ENCODE measurements at places on chromosomes 2 and 18. TPM values are rescaled to one million over a fixed set of nuclear protein-coding genes. Genes with fewer than 3 reads are reported as not detected.

DNA sequence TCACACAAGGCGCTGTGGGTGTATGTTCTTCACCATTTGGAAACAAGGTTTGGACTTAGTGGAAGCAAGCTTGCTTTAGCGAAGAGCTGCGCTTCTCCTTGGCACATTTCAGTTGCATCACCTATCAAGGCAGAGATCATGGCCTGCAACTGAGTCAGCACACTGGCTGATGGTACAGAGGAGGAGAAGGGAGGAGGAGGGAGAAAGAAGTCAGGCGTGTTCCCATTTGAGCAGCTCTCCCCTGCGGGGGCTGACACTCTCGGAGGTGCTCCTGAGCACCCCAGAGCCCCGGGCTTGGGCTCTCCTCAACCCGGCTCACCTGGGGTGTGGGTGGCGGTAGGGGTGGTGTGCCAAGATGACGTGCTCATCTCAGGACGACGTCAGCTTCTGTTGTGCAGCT is 6.0 kb upstream of the SERPINB5 start:
- no peak for DNase-seq

DNA sequence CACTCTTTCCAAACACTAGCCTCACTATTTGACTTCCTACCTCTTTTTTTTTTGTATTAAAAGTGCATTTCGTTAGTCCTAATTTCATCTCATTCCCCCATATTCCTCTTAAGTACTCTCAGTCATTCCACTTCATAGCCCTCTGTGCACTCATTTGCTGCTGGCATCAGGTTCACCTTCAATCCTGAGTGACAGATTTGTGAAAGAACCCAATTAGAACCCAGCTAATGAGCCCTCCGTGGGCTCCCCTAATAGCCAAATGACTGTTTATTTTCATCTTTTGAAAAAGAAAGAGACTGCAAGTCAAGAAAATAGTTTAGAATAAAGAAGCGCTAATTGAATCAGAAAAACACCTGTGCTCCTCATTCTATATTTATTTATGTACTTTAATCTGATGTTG is 512.1 kb upstream of the LRATD1 start:
- no peak for DNase-seq

DNA sequence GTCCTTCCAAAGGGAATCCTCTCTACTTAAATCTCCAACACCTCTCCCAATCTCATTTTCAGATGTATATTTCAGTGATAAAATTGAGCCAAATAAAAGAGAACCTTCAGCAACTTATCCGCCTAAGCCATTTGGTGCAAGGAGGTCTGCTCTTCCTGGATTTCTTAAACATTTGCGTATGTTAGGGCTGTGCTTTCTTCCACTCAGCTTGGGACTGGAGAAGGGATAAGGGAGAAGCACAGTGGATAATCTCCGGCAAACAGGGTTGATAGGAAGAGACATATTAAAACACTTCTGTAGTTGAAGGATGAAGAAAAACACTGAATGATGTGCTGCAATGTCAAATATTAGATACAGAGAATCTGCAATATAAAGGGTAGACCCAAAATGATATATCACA is 796.2 kb downstream of the KCNJ3 start:
- DNase-seq = no peak

DLX1 gene
- 0.17 TPM for total RNA-seq

DNA sequence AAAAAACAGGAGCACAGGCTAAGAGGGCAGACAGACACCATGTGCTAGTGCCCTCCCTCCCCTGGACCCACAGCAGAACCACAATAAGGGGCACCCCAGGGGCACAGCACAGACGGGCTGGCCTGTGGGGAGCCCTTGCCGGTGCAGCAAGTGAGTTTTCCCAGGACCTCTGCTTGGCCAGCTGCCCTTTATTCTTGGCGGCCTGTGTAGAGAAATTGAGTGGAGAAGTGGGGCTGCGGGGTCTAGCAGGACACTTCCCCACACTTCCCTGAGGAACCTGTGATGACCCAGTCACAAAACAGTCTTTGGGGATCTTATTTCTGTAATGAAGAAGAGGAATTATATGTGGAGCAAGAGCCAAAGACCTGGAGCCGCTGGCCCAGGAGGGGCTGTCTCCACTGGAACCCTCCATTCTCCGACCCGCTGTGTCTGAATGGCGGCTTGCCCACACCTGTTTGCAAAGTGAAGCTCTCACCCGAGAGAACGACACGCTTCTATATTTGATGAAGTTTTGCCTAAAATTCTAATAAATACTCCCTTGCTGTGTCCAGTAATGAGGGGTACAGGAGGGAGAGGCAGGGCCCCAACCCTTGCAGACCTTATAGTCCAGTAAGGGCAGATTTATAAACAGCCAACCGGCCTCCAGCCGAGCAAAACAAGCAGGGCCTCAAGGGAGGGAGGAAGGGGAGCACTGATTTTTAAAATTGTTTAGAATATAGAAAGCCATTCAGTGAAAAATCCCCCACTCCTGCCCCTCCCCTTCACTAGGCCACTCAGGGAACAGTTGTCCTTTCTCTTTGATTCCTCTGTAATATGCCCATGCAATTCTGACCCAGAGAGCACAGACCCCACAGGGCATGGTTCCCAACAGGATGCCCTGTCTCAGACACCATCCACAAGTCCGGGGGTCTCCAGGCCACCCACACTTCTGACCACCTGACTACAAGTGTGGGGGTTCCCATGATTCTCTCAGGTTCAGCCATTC is 44.7 kb upstream of the SNED1 start:
- no peak for DNase-seq

ADD2 gene
- total RNA-seq = 0.21 TPM

SERPINB3 gene
- total RNA-seq = not detected

GRCh38 chr2:25000503-25001324 is 29.0 kb upstream of the DNAJC27 start:
- DNase-seq = no peak

- no peak for DNase-seq
Observed at GRCh38 chr2:98912221-98912851, 23.7 kb downstream of the CRACDL start.

GRCh38 chr2:143468341-143468888 is 339.2 kb downstream of the ARHGAP15 start:
- no peak for DNase-seq

DNAH6 gene
- total RNA-seq = 1.3 TPM

DNA sequence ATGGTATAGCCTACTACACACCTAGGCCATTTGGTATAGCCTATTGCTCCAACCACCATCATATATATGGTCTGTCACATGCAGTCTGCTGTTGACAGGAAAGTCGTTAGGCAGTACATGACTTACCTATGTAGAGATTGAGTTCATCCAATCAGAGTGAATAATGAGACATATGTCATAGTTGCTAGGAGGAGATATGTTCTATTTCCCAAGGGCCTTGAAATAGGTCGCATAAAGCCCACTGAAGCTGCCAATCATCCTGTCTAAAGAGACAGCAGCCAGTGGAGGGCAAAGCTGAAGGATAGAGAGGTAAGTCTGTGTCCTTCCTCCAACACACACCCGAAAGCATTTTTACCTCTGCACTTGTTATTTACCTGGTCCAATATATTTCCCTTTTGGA is 263.4 kb downstream of the PTPRM start:
- no peak for DNase-seq

GRCh38 chr2:106156305-106157296 is 37.5 kb downstream of the UXS1 start:
- no peak for DNase-seq

LGALSL gene
- total RNA-seq = 43.6 TPM

DNA sequence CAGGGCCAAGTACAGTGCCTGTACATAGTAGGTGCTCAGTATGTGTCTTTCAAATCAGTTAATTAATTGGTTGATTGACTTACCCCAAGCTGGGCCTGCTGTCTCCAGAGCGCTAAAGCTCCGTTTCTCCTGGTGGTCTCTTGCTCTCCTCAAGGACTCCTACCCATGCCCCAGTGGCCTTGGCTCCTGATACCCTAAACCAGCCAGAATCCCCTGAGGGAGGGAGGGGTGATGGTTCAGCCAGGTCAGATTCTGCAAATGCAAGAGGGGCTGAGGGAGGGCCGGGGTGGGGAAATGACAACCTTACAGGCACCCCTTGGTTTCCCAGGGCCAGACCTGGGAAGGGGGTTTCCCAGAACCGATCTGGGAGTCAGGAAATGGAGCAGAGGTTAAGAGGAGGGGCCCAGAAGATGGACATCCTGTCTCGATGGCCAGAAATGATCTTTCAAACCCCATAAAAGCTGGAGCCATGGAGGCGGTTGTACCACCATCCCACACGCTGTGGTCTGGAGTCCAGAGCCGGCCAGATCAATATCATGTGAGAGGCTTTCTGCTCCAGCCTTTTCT is 209.1 kb downstream of the TNS1 start:
- DNase-seq = no peak

ARHGEF33 gene
- 0.37 TPM for total RNA-seq

DNA sequence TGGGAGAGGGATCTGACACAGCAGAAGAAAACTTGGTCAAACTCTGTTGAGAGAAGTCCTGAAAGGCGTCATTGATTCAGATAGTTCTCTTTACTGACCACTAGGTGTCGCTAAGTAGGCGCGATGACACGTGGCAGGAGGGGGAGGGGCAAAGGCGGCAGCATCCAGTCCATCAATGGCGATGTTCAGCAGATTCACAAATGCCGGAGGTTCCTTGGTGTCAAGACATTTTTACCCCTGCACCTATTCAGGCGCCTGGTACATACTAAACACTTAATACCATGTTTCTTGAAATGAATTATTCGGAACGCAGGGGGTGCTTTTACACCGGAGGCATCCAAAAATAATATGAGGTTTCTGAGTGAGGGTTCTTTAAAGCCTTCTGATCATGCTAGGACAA is 3.0 kb upstream of the PLEK start:
- DNase-seq = peak; percentile 55

- no peak for DNase-seq
Observed at GRCh38 chr2:69315160-69315761, 71.8 kb downstream of the GFPT1 start.

DNA sequence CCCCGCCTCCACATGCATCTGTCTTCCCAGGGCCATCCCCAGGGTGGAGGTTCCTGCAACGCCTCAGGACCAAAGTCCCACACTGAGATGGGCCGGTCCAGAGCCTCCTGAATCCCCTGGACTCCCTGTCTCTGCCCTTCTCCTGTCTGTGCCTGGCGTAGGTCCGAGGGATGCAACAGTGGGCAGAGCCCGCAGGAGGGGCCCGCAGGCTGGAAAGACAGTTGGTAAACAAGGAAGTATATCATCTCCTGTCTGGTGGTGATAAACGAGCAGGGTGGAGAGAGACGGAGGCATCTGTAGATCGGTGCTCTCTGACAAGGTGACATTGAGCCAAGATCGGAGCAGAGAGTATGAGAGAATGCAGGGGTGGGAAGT is 72.6 kb upstream of the RAB6C start:
- no peak for DNase-seq

- no peak for DNase-seq
Observed at GRCh38 chr2:40033781-40034180, 254.7 kb upstream of the THUMPD2 start.

DNA sequence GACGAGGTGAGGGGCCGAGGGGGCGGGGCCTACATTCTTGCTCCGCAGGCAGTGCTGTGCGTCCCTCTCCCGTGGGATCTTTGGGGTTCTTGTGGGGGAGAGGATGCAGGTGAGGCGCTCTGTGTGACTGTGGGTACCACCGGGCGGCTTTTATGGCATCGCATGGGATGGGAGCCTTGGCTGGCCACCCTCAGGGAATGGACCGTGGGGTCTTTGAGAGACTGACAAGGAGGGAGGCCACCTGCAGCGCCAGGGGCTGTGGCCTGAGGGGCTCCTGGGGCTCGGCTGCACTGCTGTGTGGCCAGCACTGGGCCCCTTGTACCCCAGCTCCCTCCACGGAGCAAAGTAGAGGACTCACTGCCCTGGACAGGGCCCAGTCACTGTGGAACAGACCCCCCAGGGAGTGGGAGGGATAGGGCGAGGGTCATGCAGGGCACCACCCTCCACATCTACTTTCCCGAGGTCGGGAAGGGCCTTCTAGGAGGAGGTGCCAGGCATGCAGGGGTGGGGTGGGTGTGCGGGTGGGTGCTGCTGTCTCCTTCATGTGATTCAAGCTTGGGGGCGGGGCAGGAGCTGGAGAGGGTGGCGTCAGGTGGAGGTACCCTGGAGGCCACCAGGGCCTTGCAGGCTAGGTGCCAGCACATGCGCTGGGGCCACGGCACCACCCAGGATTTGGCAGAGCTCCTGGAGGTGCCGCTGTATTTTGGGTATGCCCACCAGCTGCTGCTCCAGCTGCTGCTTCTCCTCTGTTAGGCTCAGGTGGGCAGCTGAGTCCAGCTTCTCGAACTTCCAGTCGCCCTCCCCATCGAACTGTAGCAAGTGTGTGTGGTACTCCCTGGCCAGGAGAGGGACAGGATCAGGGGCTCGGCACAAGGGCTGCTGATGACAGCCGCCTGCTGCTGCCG is 1072.4 kb downstream of the RPIA start:
- DNase-seq = no peak

- no peak for DNase-seq
Observed at GRCh38 chr2:127145280-127145895, 38.4 kb upstream of the BIN1 start.

SGPP2 gene
- 74.9 TPM for total RNA-seq

FBLN7 gene
- 1.5 TPM for total RNA-seq

DNA sequence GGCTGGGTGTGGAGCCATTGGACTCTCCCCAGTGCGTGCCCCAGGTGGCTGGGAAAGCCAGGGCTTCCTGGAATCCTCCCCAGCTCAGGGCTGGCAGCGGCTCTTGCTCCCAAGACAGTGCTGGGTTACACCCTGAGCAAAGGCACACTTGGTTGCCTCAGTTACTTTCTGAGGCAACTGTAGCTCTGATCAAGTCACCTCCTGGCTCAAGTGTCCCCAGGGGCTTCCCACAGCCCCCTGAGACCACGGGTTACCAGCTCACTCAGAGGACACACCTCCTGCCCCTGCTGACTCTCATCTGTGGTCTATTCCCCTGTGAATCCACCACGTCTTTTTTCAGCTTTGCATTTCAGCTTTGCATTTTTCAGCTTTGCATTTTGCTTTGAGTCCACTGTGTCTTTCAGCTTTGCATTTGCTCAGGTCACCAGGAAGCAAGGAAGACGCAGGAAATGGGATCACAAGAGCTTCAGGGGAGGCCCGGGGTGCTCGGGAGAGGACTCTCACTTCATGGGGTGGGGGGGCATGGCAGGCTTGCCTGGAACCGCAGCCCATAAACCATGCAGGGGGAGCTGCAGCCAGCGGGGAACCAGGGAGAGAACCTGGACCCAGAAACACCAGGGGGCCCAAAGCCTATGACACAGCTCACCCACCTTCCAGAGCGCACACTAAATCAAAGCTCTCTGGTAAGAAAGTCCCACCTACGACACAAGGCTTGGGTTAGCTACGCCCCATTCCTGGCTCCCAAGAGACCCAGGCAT is 138.0 kb upstream of the ASB18 start:
- DNase-seq = no peak

GRCh38 chr2:178287652-178288344 is 93.5 kb downstream of the OSBPL6 start:
- no peak for DNase-seq

DNA sequence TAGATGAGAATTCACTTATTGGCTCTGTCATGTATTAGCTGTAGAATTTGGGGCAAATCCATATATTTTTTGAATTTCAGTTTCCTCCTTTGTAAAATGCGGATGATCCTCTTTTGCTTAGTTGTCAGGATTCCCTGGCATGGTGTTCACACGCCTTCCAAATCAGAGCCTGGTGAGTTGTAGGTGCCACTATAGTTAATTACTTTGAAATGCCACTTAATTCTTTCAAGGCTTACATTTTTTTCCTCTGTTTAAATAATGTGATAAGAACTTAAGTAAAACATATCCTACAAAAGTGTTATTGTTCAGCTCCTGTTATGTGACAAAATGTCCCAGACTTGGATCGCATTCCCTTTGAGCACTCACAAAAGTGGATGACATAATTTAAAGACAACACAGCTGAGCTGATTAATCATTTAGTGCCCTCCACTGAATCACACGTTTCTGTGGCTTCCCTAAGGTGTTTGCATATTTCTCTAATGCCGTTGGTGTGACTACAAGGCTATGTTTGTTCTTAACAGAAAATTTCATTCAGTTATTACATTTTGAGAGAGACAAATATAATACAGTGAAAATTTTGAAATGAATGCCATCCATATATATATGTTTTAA is 471.2 kb upstream of the CHST9 start:
- no peak for DNase-seq
